LoVo (cell line): ENCODE measurements at places on chromosomes 4 and X.

- no peak for DNase-seq
Measured at GRCh38 chr4:7410446-7410845, 24.3 kb downstream of the PSAPL1 start.

DNA sequence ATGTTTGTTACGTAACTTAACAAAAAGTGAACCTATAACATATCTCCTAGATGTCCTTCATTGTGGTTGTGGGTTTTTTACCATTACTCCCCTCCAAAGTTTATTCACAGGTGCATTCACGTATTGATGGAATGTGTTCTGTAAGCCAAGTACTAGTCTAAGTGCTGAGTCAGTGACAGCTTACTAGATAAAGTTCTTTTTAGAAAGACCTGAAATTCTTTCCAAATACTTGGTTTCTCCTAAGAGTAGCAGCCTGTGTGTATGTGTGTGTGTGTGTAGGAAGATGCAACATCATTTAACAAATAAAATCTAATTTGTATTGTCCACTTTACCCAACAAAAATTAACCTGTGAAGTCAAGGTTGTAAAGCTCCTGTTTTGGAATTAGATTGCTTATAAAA lies 22.1 kb downstream of the NAP1L5 start:
- DNase-seq: no peak

DNA sequence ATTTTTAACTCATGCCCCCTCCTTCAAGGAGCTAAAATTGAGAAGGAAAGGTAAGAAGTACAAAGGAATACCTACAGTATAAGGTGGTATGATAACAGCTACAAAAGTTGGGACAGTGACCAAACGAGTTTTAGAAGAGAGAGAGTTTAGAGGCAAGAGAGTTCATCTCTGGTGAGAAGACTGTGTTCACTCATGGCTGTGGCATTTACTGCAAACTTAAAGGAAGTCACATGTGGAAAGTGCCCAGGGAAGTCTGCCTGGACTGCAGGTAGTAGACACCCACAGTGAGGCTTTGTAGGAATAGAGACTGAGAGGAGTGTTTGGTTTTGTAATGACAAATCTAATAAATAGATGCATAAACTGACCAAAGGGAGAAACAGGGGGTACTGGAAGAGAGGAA lies 493.5 kb downstream of the IL15 start:
- no peak for DNase-seq

- DNase-seq: no peak
Measured at GRCh38 chr4:82989575-82990429, 20.8 kb downstream of the LIN54 start.

GRCh38 chr4:78545275-78546246 lies 6.0 kb upstream of the ANXA3 start:
- no peak for DNase-seq

- DNase-seq: no peak
Measured at GRCh38 chr4:62004881-62005280, 804.8 kb downstream of the ADGRL3 start.

DNA sequence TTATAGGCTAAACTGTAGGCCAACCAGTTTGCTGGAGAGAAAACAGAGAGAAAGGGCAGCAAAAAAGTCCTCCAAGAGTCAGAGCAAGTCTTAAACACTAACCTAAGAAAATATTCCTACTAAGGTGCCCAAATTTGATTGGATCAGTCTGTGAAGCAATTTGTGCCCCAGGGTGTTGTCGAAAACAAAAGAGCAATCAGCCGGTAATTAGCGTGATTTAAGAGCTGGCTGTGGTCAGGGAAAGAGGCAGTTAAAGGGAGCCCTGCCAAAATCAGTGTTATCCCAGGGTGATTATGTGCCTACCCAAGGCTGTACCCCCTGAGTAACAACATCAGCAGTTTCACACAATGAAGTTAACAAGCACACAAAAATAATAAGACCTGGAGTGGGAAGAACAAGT lies 6.4 kb upstream of the BRWD3 start:
- no peak for DNase-seq

DNA sequence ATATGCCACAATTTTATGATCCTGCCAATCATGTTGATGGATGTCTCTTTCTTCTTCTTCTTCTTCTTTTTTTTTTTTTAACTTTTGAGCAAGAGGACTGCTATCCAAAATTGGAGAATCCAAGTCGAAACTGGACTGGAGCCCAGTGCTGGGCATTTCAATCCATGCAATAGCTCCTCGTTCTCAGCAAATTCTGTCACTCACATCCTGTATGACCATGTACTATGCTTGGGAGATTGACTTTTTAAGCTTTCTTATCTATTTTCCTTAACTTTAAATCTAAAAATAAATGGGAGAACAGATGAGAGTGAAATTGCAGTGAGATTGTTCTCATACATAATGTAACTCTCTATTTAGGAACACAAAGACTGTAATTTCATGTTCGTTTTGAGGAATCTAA lies 123.0 kb upstream of the PUDP start:
- DNase-seq: no peak
